Central memory CD8-positive, alpha-beta T cell (primary cell): ENCODE measurements at places on chromosomes 11 and 22.

GRCh38 chr11:122756417-122756816 is 81.9 kb upstream of the CRTAM start:
- H3K27ac ChIP-seq: peak overlapping the region; percentile 19
- H3K4me3 ChIP-seq: no peak overlapping the region
- no peaks in the 10 kb centered on the region for H3K27me3 ChIP-seq
- DNase-seq: peak; percentile 32
- H3K4me1 ChIP-seq: peaks cover 31% of the 10 kb centered on the region
- no peaks in the 10 kb centered on the region for H3K36me3 ChIP-seq

GRCh38 chr11:94794287-94795168 is 26.4 kb downstream of the AMOTL1 start:
- no peak overlapping the region for H3K4me3 ChIP-seq
- no peaks in the 10 kb centered on the region for H3K4me1 ChIP-seq
- no peak for DNase-seq
- H3K36me3 ChIP-seq: no peaks in the 10 kb centered on the region
- no peak overlapping the region for H3K27ac ChIP-seq

GRCh38 chr22:28779833-28780232 is 7.3 kb downstream of the CCDC117 start:
- no peak overlapping the region for H3K4me3 ChIP-seq
- H3K36me3 ChIP-seq: peaks cover 61% of the 10 kb centered on the region
- DNase-seq: no peak

- no peaks in the 10 kb centered on the region for H3K27me3 ChIP-seq
- peaks cover 2% of the 10 kb centered on the region for H3K36me3 ChIP-seq
- H3K4me1 ChIP-seq: no peaks in the 10 kb centered on the region
- no peak for DNase-seq
These were observed 87.1 kb upstream of the LDLRAD3 start for GRCh38 chr11:35856756-35857155.

GRCh38 chr11:46291441-46292150 is 14.1 kb downstream of the CREB3L1 start:
- H3K27ac ChIP-seq: no peak overlapping the region
- H3K4me1 ChIP-seq: peaks cover 5% of the 10 kb centered on the region
- peaks cover 26% of the 10 kb centered on the region for H3K27me3 ChIP-seq
- no peak for DNase-seq

- peaks cover 20% of the 10 kb centered on the region for H3K4me1 ChIP-seq
- H3K36me3 ChIP-seq: peaks cover 2% of the 10 kb centered on the region
- peak; percentile 33 for DNase-seq
- peak overlapping the region; percentile 64 for H3K4me3 ChIP-seq
- H3K27ac ChIP-seq: no peak overlapping the region
- H3K27me3 ChIP-seq: no peaks in the 10 kb centered on the region
These were observed 15.8 kb downstream of the TMEM258 start for GRCh38 chr11:61776561-61777075.

DNA sequence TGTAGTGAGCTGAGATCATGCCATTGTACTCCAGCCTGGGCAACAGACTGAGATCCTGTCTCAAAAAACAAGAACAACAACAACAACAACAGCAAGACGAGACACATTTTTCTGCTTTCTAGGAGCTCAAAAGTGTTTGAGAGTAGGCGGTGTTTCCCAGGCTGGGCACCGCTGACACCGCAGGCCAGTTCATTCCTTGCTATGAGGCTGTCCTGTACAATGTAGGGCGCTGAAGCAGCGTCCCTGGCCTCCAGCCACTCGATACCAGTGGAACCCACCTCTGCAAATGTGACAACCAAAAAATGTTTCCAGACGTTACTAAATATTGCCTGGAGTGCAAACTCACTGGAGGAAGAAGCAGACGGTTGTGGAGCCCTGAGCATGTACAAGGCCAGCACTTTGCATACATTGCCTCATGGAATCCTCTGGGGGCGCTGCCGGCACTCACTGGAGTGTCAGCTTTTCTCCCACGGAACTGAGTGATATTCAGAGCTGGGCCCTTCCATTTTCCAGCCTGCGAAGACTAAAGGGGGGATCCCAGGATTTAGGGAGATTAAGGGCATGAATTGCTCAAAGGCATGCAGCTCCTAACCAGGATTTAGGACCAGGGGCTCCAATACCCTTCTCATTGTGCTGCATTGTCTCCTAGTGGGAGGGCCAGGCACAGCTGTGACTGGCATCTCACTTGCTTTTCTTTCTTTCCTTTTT is 5.8 kb upstream of the MIEF1 start:
- no peaks in the 10 kb centered on the region for H3K27me3 ChIP-seq
- no peak overlapping the region for H3K27ac ChIP-seq
- DNase-seq: no peak
- peaks cover 12% of the 10 kb centered on the region for H3K4me1 ChIP-seq
- peaks cover under 1% of the 10 kb centered on the region for H3K36me3 ChIP-seq

DNA sequence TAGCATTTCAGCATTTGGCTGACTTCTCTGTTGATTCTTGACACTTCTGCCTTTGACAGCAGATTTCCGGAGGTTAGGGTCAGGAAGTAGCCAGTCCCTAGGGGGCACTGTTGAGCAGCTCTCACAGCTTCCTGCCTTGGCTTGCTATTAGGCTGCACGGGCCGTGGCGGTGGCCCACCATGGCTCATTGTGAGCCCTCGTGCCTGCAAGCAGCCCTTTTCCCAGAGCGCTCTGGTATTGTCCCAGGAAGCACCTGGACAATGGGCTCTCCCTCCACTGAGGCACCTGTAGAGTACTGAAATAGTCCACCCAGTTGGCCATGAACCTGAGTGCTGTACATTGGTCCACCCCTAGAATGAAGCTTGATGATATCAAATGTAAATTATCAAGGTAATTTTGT is 100.2 kb upstream of the GAL start:
- H3K27me3 ChIP-seq: no peaks in the 10 kb centered on the region
- H3K4me3 ChIP-seq: no peak overlapping the region
- H3K4me1 ChIP-seq: peaks cover 25% of the 10 kb centered on the region
- no peak overlapping the region for H3K27ac ChIP-seq
- H3K36me3 ChIP-seq: peaks cover 47% of the 10 kb centered on the region

DNA sequence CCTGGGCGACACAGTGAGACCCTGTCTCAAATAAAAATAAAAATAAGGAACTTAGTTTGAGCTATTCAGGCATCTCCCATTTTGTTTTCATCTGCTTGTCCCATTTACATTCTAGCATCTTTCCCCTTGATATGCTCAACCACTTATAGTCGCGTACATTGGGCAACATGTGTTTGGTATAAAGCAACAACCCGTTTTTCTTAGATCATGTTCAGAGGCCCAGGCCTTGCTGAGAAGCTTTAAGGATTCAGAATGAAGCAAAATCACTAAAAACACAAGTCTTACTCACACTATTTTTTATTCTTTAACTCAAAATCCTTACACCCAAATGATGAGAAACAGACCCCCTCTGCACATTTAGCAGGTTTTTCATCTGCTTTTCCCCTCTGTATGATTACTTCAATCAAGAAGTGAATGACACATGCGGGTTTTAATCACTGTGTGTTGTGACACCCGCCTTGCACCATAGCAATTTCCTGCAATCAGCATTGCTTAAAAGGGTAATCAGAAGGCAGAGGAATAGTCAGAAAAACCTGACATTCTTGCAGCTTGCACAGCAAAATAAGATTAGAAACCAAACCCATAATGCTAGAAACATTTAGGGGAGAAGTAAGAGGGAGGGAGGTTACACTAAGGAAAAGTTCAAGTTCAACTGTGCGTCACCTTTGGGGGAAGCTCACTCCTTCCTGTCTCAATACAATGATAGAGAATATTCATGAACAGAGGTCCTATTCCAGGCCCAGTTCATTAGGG is 25.9 kb downstream of the ALG9 start:
- no peak for DNase-seq
- peaks cover 38% of the 10 kb centered on the region for H3K36me3 ChIP-seq
- H3K4me1 ChIP-seq: no peaks in the 10 kb centered on the region
- H3K4me3 ChIP-seq: no peak overlapping the region
- no peak overlapping the region for H3K27ac ChIP-seq

- H3K27me3 ChIP-seq: no peaks in the 10 kb centered on the region
- no peak overlapping the region for H3K4me3 ChIP-seq
- peaks cover 5% of the 10 kb centered on the region for H3K36me3 ChIP-seq
- DNase-seq: no peak
- no peak overlapping the region for H3K27ac ChIP-seq
- peaks cover 4% of the 10 kb centered on the region for H3K4me1 ChIP-seq
These were observed 31.1 kb upstream of the GCAT start for GRCh38 chr22:37776639-37777005.

DNA sequence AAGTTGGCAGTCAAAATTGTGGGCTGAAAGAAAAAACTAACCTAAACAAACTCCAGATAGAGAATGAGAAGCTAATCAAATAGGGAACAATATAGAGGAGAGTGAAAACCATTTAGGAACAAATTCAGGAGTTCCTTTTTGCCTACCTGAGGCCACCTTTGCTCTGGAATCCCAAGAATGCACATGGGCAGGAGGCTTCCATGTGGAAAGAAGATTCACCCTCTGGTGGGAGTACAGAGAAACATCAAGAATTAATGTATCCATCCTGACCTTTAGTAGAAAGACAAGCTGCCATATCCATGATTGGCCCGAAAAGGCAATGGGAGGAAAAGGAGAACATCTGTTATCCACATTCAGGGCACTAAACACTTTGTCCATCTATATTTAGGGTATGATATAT is 35.0 kb upstream of the MRGPRX1 start:
- no peaks in the 10 kb centered on the region for H3K36me3 ChIP-seq
- no peak for DNase-seq
- H3K27me3 ChIP-seq: peaks cover 11% of the 10 kb centered on the region

DNA sequence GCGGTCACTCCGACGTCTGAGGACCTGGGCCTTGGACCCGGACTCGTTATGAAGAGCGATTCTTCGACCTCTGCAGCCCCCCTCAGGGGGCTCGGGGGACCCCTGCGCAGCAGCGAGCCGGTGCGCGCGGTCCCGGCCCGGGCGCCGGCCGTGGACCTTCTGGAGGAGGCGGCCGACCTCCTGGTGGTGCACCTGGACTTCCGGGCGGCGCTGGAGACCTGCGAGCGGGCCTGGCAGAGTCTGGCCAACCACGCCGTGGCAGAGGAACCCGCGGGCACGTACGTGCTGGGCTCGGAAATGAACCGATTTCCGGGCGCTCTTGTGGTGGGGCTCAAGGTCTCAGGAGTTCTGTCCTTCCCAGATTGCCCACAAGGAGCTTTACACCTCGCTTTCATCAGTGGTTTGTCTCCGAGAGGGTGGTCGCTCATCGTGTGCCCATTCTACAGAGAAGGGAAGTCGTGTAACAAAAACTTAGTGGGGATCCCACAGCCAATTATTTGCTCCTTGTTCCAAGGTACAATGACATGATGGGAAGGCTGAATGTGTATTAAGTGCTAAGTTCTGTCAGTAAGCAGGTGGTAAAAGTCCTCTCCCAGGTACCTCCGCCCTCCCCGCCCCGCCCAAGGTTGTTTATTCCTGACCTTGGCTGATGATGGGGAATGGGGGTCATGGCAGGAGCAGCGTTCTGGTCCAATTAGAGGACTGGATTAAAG is 695 bp downstream of the PEX26 start:
- H3K27me3 ChIP-seq: no peaks in the 10 kb centered on the region
- H3K27ac ChIP-seq: peak overlapping the region; percentile 99
- H3K4me1 ChIP-seq: peaks cover 61% of the 10 kb centered on the region
- peak overlapping the region; percentile 87 for H3K4me3 ChIP-seq

DNA sequence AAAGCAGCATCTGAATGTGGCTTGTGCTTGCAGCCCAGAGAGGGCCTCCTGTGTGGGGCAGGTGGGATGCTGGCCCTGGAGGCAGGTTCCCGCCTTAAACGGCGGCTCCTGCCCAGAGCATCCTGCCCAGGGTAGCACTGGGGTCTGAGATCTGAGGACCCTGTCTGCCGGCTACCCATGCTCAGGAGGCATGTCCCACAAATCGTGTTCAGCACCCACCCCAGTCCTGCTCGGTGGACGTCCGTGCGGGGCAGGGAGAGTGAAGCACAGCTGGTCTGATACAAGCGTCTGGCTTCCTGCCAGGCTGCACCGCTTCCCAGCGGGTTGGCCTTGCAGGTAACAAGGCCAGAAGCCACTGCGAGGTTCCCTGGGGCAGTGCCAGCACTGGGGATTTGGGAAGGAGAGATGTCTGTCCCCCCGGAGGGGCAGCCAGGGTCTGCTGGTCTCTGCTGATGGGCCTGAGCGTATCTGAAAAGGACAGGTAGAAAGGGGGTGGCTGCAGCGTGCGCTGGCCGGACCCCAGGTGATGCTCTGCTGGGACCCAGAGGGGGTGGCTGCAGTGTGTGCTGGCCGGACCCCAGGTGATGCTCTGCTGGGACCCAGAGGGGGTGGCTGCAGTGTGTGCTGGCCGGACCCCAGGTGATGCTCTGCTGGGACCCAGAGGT is 3.6 kb downstream of the TRABD start:
- peak overlapping the region; percentile 89 for H3K4me3 ChIP-seq
- H3K36me3 ChIP-seq: peaks cover 35% of the 10 kb centered on the region
- no peaks in the 10 kb centered on the region for H3K27me3 ChIP-seq
- H3K27ac ChIP-seq: peak overlapping the region; percentile 97

GRCh38 chr11:3196161-3197043 is 22.2 kb downstream of the MRGPRG start:
- no peak for DNase-seq
- H3K4me1 ChIP-seq: no peaks in the 10 kb centered on the region
- no peak overlapping the region for H3K27ac ChIP-seq
- no peaks in the 10 kb centered on the region for H3K36me3 ChIP-seq
- H3K4me3 ChIP-seq: no peak overlapping the region

- peaks cover 32% of the 10 kb centered on the region for H3K27me3 ChIP-seq
- peaks cover 1% of the 10 kb centered on the region for H3K36me3 ChIP-seq
- H3K4me3 ChIP-seq: no peak overlapping the region
- H3K4me1 ChIP-seq: no peaks in the 10 kb centered on the region
These were observed 7.8 kb downstream of the DNAJB13 start for GRCh38 chr11:73958521-73959141.

DNA sequence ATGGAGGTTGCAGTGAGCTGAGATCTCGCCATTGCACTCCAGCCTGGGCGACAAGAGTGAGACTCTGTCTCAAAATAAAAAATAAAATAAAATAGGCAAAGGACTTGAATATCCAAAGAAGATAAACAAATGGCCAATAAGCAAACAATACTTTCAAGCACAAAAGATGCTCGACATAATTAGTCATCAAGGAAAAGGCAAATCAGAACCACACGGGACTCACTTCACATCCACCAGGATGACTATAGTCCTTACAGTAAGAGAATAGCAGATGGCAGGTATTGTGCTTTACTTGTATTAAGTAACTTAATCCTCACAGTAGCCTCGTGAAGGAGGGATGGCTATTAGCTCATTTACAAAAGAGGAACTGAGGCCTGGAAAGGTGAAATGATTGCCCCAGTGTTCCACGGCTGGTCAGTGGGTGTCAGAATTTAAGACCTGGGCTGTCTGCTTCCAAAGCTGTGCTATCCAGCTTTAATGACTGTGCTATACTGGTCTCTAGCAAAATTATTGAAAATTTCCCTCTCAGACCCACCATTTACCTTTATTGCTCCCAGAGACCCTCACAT is 40.2 kb upstream of the RBFOX2 start:
- no peak overlapping the region for H3K4me3 ChIP-seq
- no peak for DNase-seq
- peaks cover 8% of the 10 kb centered on the region for H3K27me3 ChIP-seq

- DNase-seq: no peak
- H3K36me3 ChIP-seq: peaks cover 1% of the 10 kb centered on the region
- no peak overlapping the region for H3K4me3 ChIP-seq
These were observed 198.8 kb downstream of the FAT3 start for GRCh38 chr11:92423115-92424034.
